ENCODE measurements at places on chromosomes 7 and 10.
A peak's percentile ranks its signal among the peaks of the same experiment; 100 is the strongest.

DNA sequence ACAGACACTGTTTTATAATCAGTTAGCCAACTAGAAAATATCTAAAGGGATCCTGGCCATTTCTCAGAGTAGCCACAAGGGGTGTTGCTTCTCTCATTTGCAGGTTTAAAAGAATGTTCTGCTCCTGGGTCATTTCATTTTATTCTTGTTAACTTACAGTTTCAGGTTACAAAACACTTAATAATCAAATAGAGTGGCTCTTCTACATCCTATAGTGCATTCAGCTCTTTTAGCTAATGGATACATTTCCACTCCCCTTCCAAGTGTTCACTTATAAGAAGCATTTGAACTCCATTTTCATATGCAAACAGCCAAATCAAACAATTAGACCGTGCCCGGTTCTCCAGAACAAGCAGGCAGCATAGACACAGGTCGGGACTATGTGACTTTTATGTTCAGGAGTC, 117.5 kb downstream of the TRIL start:
- DNase-seq, result no peak

GRCh38 chr10:43925793-43926192, 277.1 kb upstream of the ZNF32 start:
- no peak for DNase-seq

- no peak for DNase-seq
Observed at GRCh38 chr10:124032971-124033886, 60.2 kb downstream of the CHST15 start.

DNA sequence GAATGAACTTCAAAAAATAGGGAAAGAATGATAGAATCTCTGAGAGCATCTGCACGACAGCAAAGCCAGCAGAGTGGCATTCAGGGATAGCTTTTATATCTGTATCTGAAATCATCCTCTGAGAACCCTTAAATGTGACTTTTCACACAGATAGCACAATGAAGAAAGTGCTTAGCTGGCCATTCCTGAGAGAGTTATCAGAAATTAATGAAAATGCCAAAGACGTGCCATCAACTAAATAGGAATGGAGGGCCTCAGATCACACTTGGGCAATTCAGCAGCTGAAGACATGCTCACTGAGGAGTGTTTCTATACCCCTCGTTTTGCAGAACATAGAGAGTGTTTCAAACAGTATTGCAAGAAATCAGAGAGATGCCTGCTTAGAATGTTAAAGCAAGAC, 51.6 kb downstream of the AKR1B1 start:
- no peak for DNase-seq

DNA sequence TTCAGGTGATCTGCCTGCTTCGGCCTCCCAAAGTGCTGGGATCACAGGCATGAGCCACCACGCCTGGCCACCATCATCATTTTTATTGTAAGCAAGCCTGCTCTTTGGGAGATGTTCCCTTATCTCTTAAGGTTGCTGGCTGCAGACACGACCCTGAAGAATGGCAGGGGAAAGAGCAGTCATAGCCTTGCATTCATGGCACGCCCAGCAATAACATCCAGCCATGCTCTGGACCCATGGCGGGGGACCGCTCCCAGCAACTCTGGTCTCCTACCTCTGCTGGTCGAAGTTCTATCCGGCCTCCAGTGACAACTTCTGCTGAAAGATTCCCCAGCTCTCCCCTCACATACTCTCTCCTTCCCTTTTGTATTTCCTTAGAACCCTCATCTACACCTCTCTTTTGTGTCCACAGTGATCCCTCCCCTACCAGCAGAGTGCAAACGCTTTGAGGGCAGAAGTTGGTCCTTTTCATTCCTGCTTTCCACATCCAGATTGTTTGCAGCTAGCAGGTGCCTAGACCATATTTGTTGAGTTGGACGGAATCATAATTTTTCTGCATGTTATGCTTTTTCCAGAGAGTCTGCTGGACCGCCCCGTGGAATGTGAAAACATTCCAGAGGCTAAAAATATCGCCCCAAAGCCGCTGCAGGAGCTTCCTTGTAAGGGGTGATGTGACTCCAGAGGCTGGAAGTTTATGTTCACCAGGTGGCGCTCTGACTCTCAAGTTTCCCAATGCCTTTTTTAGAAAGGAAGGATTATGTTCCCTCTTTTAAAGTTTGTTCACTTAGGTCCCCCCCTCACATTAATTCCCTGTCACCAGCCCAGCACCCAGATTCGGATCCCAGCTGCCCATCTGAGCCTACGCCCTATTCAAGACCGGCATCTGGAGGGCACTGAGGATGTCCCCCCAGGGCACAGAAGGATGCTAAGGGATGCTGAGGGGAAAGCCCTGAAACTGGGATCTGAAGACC, 4.3 kb upstream of the MARVELD1 start:
- no peak for DNase-seq

- no peak for DNase-seq
Observed at GRCh38 chr10:15931376-15931775, 71.1 kb upstream of the MINDY3 start.

- DNase-seq, result no peak
Observed at GRCh38 chr7:41629711-41630111, 73.2 kb downstream of the INHBA start.

- no peak for DNase-seq
Observed at GRCh38 chr7:78769481-78770101, 683.9 kb downstream of the MAGI2 start.

- no peak for DNase-seq
Observed at GRCh38 chr10:122236690-122237306, 34.3 kb upstream of the BTBD16 start.

DNA sequence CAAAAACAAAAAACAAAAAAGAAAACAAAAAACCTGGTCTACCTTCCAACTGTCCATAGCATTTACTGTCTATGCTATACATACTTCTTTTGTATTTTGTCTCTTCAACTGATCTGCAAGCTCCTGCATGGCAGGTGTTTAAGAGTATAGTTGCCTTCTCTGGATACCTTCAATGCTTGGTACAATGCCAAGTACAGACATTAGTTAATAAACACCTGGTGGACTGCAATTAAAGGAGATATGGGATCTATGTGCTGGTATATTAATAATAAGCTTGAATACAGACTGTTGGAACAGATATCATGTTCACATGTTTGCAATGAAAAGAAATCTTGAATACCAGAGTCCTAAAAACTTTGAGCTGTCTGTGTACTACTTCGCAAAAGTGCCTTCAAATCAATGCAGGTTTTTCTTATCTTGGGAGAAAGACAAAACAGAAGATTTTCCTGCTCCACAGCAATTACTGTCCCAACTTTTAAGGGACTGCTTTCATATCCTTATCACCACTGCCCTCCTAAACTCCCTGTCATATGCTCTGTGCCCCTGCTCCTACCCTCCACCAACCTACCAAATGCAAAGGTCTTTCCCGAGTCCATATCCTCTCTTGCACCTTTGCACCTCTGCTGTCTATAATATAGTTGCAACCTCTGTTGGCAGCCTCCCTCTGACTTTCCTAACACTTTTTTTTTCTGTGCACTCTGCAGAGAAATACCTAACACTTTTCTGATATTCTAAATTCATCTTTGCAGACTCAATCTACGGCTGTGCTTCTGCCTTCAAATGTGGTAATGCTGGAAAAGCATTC, 85.1 kb downstream of the DNMBP start:
- DNase-seq, result no peak

- no peak for DNase-seq
Observed at GRCh38 chr10:78777466-78777865, 291.3 kb upstream of the ZMIZ1 start.

DNA sequence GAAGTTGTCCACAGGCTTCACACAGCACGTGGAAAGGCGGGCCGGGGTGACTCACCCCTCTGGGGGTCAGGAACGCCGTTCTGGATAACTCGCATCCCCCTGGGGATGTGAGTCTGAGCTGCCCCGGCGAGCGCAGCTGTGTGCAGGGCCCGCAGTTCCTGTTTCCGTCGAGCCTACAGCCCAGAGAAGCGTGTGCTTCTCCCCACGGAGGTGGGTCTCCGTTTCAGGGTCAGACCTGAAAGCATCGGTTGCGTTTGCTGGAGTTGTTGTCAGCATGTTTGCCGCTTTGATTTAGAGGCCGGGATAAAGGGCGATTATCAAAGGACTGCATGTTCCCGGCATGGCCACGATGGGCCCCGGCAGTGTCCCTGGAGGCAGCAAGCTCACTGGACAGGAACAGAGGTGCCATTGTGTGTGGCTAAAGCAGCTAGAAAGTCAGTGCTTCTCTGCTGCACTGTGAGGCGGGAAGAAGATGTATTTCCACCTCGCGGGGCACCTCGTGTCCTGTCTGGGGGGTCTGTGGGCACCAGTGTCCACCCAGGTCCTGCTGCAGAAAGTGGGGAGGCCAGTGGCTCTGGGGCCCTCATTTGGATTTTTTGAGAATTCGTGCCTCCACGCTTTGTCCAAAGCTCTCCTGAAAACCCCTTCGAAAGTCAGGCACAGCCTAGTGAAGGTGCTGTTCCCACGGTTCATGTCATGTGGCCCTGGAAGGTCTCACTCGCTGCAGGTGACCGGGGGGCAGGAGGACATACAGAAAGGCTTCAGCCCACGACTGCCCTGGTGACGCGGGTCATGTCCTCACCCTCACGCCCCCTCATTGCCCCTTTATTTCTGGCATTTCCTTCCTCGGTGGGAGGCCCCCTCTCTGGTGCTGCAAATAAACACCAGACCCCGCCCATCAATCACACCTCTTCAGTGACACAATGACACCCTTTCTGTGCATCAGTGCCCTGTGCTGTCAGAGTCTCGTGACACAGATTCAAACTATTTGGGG, 27.4 kb upstream of the GDI2 start:
- no peak for DNase-seq

GRCh38 chr7:133022661-133023060, 59.2 kb downstream of the CHCHD3 start:
- DNase-seq, result no peak

DNA sequence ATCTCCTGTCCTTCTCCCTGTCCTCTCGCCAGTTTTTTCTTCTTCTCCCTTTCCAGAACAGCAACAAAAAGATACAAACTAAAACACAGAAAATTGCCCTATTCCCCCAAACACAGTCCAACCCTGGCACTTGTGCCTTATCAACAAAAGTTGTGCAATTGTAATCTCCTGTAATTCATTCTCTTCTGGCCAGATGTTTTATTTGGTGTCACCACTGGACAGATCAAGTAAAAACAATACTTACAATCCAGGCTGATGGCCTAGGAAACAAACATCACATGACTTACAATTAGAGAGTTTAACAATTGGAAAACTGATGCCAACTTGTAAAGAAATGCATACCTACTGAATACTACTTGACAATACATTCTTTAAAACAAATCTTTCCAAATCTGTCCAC, 231.6 kb downstream of the ETV1 start:
- no peak for DNase-seq

- DNase-seq, result peak; percentile 43
Observed at GRCh38 chr7:75642810-75643486, 95.8 kb downstream of the HIP1 start.

GRCh38 chr10:101066146-101066895, 4.5 kb downstream of the KAZALD1 start:
- DNase-seq, result peak; percentile 25

Data from effector memory CD4-positive, alpha-beta T cell (primary cell).